AG09319 (cell line): ENCODE measurements at places on chromosomes 5 and 9.

DNA sequence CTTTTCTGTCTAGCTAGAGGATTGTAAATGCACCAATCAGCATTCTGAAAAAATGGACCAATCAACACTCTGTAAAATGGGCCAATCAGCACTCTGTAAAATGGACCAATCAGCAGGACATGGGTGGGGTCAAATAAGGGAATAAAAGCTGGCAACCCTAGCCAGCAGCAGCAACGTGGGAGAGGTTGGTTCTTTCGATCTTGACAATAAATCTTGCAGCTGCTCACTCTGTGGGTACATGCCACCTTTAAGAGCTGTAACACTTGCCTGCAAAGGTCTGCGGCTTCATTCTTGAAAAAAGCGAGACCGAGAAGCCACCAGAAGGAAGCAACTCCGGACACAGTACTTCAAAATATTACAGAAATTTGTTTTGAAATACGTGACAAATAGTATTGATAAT is 424.6 kb upstream of the CDH9 start:
- no peak for DNase-seq

- no peak for DNase-seq
These were observed 807.7 kb downstream of the MTRR start for GRCh38 chr5:8676695-8677094.

- no peak for DNase-seq
These were observed 22.6 kb upstream of the SUSD3 start for GRCh38 chr9:93035821-93036351.

- DNase-seq, result no peak
These were observed 55.2 kb upstream of the JAK2 start for GRCh38 chr9:4929917-4930316.

DNA sequence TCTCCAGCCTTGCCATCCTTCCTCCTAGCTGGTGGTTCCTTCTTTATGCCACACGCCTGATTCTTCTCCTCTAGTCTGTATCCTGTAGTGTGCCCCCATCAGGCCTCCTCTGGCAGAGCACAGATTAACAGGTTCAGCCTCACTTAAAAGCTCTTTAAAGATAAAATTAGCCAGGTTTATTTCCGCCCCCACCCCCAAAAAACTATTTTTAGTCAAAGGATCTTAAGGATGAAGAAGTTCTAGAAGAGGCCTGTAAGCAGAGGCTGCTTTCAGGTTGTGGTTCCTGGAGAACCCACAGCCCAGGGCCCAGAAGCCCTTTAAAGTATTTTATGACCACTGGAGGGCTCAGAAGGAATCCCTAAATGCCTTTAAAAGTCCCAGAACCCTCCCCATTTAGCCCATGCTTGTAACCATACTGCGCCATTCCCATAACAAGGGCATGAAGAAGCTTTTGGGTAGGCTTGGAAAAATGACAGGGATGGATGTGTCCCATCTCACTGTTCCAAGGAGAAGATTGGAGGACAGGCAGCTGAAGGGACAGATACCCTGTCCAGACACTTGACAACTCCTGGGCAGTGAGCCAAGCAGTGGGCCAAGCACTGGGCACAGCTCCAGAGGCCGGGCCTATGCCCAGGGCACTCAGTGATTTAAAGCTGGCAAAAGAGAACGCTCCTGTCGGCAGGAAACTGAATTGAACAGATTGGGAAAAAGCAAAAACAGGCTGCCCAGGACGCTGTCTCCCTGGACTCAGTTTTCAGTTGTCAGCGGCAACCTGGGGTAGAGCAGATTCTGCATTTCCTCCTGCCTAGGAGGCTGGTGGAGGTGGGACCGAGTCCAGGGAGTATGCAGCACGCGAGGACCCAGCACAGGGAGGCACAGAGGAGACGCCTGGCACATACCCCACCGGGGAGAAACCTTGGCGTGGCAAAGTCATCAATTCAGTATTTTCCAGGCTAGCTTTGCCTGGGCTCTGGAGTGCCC is 106.3 kb upstream of the SSBP2 start:
- no peak for DNase-seq

- no peak for DNase-seq
These were observed 5.1 kb upstream of the WWC1 start for GRCh38 chr5:168286386-168286785.

GRCh38 chr5:15702102-15702501 is 202.1 kb downstream of the FBXL7 start:
- DNase-seq, result no peak

- no peak for DNase-seq
These were observed 73.4 kb downstream of the PHAX start for GRCh38 chr5:126674145-126674544.

DNA sequence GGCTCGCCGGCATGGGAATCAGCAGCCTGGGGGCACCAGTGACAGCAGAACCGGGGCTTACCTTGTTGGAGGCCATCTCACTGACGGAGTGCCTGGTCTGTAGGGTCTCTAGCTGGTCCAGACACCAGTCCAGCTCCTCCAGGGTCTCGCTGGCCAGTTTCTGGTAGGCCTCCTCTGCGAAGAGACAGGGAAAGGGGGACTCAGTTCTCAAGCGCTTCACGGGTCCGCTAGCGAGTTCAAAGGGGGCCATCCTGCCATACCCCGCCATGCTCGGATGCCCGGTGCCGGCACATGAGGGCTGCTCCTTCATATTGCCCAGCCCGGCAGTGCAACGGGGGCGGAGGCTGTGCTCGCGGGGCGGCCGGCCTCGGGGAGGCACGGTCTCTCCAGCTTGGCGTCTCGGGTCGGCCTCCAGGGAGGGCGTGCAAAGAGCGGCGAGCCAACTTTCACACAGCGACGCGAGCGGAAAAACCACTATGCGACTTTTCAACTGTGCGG is 456.0 kb downstream of the RAB3C start:
- DNase-seq, result no peak

DNA sequence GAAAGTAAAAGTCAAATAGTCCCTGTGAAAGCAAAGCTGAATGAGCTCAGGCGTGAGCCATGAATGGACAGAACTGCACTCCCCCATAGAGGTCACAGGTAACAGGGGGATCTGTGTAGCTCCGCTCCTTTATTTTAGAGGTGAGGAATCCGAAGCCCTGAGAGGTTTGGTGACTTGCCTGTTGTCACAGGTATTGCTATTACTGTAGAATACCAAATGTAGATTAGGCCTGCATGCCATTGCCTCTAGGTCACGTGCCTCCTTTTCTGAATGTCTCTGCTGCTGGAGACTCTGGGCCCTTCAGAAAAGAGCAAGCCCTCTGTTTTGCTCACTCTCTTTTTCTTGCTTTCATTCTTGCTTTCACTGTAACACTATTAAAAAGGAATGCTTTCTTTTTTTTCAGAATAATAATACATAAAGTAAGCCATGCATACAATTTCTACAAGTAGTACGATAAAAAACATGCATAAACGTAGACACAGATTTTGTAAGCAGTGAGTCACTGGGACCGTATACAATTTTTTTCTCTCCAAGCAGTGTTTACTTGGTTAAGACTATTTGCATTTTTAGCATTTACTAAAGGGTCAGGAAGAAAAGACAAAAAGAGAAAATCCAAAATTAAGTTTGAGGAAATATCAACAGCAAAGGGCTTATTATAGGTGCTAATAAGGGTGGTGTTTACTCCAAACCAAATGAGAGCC is 568.7 kb upstream of the ADAMTS16 start:
- DNase-seq, result no peak

DNA sequence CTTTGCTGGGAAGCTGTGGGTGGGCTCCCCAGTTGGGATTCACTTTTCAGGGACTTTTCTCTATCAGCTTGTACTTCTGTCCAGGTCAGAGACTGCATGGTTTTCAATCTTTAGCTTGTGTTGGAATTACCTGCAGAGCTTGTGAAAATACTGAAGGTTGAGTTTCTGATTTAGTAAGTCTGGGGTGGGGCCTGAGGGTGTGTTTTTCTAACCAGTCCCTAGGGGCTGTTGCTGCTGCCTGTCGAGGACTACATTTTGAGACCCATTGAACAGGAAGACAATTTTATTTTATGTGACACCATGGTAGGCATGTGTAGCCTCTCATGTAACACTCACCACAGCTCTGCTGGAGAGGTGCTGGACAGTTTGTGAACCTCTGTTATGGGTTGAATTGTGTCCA is 14.7 kb upstream of the MLANA start:
- DNase-seq, result no peak

- DNase-seq, result no peak
These were observed 2.4 kb upstream of the ZSWIM6 start for GRCh38 chr5:61329550-61330128.

DNA sequence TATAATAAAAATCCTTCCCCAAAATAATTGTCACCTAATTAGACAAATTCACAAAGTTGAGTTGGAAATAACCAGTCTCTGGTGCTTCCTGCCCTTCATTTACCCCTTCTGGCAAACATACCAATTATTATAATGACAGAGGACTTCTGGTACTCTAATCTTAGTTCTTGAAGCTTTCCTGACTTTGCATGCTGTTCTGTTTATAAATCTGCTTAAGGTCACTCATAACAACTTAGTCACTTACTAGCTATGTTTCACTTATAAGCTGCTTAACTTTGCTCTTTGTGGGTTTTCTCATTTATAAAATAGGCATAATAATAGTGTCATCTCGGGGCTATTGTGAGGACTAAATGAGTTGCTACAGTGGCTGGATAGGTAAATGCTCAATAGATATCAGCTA is 446.5 kb downstream of the EFNA5 start:
- DNase-seq, result no peak

GRCh38 chr5:21237461-21237860 is 1249.5 kb upstream of the CDH18 start:
- no peak for DNase-seq

DNA sequence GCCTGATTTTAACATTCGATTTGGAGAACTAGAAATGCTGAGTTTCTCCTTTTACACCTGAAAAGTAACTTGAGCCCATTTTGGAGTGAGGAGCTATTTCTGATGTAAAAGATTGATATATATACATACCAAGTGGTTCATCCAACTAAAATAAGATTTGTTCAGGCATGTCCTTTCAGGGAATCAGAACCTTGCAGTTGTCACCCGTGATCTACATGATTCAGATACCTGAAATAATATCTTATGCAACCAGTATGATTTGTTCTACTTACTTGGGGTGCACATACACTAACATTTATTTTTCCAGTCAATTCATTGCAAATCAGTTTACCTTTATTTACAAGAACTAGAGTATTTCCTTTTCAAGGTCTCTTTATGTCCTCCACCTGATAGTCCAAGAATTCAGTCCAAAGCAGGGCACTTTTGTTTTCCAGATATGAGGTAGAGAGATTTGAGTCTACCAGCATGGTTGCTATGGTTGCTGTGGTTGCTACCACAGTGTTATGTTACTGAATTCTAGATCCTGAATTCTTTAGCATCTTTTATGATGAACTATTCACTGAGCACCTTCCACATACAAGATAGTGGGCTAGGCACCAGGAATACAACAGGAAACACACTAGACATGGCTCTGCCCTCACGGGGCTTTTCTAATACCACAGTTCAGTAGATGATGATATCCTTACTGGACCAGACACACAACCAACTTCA is 49.3 kb downstream of the CCL28 start:
- no peak for DNase-seq

DNA sequence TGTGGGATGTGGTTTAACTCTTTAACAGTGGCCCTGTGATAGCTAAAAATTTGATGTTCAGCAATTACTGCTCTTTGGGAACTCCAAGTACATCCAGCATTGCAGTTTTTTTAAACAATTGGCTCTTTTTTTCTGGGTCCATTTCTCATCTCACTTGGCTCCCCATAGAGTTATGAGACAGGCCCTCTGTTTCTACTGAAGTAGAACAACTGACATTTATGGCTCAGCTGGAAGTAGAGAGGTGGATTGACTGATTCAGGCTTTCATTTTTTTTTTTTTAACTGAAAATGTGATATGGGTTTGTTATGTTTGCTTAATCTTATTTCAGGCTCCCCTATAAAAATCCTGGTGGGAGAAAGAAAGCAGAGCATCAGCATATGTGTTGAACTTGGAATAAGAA is 96.6 kb upstream of the CD180 start:
- DNase-seq, result no peak
